ENCODE measurements at places on chromosomes 11 and 22.

GRCh38 chr11:125454047-125454446, 42.0 kb downstream of the FEZ1 start:
- no peak for DNase-seq

- DNase-seq: no peak
Measured at GRCh38 chr11:34356913-34357700, 703 bp downstream of the ABTB2 start.

DNA sequence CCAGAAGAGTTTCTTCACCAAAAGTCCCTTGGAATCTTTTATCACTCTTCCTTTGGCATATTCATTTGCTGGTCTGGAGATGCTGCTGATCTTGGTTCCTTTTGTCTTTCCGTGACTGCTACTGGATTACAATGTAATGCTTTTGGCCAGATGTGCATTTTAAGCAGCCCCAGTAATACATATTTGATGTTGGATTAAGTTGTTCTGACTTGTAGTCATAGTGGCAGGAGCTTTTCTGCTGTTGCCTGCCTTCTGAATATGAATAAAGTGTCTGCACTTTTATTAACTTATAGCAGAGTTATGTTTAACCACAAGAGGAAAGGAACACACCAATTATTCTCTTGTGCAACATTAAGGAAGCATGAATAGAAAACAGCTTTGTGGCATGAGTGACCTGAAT, 360.0 kb upstream of the DDI1 start:
- no peak for DNase-seq

DNA sequence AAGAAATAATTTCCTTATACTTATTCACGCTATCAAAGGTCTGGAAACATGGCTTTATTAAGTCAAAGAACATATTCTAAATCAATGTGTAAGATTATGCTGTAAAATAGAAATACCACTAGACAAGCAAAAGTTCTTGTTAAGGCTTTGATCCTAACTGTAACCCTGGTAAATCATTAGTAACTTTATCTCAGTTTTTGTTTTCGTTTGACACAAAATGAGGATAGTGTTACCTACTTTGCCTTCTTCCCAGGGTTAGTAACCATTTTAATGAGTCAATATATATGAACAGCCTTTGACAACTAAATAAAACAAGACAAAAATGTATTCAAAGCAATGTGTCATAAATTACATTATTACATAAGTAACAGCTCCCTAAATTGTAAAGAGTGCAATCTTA, 1336.3 kb downstream of the FAM181B start:
- DNase-seq: no peak

DNA sequence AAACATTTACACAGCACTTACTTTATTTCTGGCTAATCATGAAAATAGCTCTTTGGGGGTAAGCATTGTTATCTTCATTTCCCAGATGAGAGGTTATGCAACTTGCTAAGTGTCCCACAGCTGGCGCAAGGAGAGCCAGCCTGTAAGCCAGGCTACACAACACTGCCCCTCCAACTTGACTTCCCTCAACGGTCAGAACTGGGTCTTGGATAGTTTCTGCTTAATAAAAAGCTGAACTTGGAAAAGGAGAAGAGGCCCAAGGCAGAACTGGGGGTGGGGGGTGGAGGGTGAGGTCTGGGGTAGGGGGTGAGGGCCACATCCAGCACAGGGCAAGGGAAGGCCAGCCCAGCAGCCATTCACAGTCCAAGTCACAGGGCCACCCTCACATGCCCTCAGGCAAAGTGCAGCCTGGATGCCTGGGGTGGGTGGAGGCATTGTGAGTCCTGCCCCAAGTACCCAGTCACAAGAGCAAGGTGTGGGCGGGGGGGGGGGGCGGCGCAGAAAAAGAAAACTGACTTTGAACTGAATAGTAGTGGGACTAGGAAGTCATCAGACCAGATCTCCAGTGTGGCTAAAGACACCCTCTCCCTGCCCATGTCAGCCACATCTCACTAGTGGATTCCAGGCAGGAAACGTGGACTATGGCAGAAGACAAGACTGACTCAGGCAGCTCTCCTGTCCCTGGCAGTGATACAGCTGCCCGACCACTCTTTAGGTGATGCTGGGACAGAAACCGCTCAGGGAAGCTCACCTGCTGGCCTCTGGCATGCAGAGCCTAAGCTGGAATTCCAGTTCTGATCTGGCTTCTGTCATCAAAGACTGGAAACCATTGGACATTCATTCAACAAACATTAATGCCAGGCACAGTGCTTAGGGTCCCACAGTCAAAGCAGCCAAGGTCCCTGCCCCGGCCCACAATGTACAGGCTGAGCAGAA, 52.4 kb downstream of the PACSIN2 start:
- DNase-seq: no peak

Measured in urothelium cell line (cell line).